NCI-H1417 treated with DMSO at 0.1 percent for 48 hours (cell line): ENCODE measurements at places on chromosomes 5 and 9.

GRCh38 chr9:35285731-35286130 lies 123.9 kb downstream of the UNC13B start:
- DNase-seq = no peak

DNA sequence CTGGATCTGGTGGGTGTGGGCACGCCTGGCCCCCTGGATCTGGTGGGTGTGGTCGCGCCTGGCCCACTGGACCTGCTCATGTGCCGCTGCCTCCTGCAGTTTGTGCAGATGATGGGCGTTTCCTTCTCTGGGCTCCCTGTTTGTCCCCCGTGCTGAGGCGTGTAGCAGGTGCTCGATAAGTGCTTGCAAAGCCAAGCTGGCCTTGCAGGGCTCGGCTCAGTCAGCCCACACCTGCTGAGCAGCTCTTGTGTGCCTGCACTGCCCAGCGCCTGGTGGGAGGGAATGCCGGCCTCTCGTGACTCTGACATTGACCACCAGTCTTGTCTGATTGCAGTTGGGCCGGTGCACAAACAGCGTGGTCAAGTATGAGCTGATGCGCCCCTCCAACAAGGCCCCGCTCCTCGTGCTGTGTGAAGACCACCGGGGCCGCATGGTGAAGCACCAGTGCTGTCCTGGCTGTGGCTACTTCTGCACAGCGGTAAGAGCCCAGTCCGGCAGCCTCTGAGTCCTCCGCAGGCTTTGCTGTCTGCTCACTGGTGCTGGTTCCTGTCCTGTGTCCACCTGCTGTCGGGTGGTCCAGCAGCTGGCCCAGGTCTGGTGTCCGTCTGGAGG lies 102.7 kb upstream of the CACNA1B start:
- DNase-seq = no peak

DNA sequence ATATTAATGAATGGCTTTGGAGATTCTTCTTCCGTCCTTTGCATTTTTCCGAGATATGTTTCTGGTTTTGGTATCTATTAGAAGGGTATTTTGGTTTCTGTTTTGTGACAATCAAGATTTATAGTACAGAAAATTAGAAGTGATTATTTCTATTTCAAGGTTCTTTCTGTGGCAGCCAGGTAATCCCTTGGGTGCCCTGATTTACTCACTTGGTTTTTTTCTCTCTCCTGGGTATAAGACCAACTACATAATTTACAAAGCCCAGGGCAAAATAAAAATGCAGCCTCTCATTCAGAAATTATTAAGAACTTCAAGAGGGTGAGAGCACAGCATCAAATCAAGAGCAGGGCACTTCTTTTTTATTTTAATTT lies 2.0 kb upstream of the RNF14 start:
- DNase-seq = no peak

DNA sequence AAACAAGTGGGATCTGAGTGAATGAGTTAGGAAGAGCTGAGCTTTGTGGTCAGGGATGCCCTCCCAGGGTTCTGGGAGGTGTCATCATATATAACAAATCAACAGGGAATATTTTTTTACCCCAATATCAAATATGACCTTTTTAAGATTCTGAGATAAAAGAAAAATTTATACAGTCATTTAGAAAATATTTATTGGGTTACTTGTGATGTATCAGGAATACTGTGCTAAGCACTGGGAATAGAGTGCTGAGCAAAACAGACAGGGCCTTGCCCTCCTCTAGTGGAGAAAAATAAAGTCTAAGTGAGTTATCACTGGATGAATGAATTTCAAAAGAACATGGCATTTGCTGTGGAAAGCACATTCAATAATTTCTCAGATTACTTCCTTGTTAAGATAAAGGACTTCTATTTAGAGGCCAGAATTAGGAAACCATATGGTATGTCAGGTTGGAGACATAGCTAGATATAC lies 102.9 kb downstream of the BOD1 start:
- no peak for DNase-seq

- no peak for DNase-seq
Measured at GRCh38 chr5:36701085-36701698, 94.8 kb downstream of the SLC1A3 start.

DNA sequence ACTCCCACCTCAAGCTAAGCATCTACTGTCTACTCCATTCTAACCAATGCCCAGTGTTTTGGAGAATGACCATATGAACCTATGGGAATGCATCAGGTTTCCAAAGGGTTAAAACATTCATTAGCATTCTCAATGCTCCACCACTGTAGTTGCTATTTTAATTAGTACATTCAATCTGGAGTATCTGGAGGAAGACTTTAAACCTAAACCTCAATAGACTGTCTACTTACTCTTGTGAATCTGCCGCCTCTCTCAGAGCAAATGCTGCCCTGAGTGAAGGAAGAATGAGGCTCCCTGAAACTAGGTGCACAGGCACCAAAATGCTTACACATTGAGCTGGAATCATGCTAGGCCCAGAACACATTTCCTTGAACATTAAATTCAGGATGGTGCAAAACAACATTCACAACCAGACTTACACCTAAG lies 2.0 kb downstream of the ENC1 start:
- no peak for DNase-seq

DNA sequence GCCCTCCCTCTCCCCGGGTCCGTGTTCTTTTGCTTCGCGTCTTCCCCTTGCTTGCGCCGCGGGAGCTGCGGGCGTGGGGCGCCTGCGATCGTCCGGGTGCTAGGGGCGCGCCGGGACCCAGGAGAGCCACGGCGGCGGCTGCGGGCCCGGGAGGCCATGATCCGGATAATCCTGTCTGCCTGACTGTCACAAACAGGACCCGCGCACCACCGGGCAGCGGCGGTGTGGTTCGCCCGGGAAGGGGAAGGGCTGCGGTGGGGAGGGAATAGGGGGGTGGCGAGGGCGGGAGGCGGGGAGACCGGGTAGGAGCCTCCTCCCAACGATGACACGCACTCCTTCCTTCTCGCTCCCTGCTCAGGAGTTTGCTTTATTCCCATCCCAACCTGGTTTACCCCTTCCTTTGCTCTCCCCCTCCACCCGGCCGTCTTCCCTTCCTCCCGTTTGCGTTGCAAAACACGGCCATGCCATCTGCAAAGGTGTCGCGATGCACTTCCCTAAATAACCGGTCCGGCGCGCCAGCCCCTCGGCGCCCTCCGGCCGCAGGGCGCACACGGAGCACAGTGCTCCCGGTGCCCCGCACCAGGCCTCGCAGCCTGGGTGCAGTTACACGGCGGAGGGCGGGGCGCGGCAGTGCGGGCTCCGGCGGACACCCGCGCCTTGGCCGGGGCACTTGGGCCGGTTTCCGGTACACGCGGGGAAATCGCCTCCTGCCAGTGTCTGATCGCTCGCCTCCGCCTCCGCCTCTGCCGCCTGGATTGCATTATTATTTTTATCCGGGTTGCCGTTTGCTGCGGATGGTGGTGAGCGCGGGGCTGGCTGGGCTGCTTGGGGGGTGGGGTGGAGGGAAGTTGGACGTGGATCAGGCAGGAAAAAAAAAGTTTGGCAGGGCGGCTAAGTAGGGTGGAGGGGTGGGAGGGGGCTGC lies 1.5 kb downstream of the SMARCA2 start:
- DNase-seq = no peak
